ENCODE measurements at places on chromosomes 11 and 22.

GRCh38 chr22:29784451-29785361 is 17.5 kb downstream of the UQCR10 start:
- DNase-seq: no peak

GRCh38 chr11:17163736-17164135 is 44.0 kb downstream of the PIK3C2A start:
- DNase-seq: no peak

DNA sequence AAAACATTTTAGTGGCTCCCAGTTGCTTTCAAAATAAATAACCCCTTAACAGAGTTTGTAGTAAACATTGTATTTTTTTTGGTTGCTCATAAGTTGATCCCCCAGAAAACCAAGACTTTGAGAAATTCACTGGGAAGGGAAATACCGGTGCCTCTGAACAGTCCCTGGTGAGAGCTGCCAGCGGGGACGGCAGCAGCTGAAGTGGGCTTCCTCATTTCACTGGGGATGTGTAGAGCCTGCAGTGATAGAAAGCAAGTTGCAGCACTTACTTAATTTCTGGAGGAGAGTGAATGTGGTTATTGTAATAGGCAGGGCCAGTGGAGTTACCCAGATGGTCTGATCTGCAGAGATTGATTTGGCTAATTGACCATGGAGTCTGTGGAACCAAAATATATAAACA is 18.6 kb upstream of the MCHR1 start:
- no peak for DNase-seq

- no peak for DNase-seq
Observed at GRCh38 chr11:68691402-68691784, 7.0 kb downstream of the GAL start.

DNA sequence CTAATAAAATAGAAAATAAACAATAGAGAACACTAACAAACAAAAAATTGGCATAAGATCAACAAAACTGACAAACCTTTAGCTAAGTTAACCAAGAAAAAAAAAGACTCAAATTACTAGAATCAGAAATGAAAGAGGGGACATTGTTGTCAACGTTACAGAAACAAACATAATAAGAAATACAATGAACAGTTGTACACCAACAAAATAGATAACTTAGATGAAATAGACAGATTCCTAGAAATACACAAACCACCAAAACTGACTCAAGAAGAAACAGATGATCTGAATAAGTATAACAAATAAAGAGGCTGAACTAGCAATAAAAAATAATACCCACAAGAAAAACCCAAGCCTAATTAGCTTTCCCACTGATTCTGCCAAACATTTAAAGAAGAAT is 34.7 kb upstream of the TMPRSS4 start:
- no peak for DNase-seq

GRCh38 chr11:115939731-115940421 is 435.7 kb upstream of the CADM1 start:
- DNase-seq: no peak

GRCh38 chr11:68643585-68643984 is 40.8 kb upstream of the GAL start:
- DNase-seq: no peak

- no peak for DNase-seq
Observed at GRCh38 chr11:46338636-46338987, 8.7 kb upstream of the DGKZ start.

- DNase-seq: no peak
Observed at GRCh38 chr22:31155422-31155821, 4.6 kb upstream of the RNF185 start.

DNA sequence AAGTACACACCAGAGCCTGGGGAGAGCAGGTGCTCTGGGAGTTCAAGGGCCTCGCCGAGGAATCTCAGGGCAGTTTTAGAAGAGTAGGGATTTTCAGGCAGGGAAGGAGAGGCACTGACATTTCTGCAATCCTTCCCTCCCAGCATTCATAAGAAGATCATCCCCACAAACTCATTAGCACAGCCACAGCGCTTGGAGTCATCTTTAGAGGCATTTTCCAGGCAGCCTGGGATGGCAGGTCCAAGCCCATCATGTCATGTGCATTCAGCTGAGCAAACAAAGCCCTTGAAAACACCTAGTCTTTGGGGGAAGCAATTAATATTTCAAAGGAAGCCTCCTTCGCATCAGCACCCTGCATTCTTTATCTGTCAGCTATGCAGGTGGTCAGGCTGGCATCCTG is 43.8 kb downstream of the MAP6 start:
- DNase-seq: no peak

DNA sequence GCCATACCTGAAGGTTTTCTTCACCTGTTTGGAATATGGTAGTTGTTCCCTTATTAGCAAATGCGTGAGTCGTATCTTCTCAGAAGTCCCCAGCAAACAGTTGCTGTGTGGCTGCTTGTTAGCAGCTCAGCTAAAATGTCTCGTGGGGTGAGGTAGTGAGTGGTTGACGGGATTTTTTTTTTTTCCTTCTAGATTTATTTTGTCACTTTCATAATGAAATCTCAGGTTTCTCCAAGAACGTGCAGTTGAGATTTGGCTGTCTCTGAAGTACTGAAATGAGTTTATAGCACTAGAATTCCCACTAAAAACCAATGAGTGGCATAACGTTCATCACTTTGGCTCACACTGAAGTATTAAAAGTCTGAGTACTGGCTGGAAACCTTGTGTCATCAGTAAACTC is 16.8 kb downstream of the RCN1 start:
- DNase-seq: no peak

- DNase-seq: no peak
Observed at GRCh38 chr11:102322560-102322959, 5.3 kb downstream of the BIRC3 start.

DNA sequence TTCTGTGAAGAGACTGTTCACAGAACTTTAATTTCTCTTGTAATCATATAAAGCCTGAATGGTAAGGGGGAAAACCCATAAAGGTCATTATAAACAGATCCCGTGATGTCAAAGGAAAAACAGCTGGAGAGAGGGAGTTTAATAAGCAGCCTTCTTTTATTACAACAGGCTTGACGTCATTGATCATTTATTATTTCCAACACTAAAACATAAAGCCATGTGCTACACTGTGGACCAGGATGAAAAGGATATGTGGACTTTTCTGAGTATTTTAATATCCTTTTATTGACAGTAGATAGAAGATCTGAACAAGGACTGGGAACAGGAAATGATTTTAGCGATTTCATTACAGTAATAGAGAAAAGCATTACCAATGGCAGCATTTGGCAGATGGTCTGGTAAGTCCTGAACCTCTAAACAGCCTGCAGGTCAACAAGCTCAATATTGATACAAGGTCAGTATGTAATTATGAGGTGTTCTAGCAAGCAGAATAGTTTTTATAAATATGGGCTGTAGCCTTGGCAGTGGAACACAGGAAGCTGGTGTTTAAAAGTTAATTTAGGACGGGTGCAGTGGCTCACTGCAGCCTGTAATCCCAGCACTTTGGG is 25.1 kb upstream of the TPH1 start:
- DNase-seq: no peak

DNA sequence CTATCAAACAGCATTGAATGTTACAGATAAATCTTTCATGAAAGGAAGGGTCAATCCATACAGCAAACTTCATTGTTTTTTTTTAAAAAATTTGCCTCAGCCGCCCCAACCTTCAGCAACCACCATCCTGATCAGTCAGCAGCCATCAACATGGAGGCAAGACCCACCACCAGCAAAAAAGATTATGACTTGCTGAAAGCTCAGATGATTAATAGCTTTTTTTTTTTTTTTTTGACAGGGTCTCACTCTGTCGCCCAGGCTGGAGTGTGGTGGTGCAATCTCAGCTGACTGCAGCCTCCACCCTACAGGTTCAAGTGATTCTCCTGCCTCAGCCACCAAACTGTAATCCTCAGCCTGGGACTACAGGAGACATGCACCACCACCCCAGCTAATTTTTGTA is 18.0 kb upstream of the CD3E start:
- DNase-seq: no peak

Measured in activated CD4-positive, CD25-positive, alpha-beta regulatory T cell treated with anti-CD3 and anti-CD28 coated beads, Interleukin-2, amount 50 U/mL, for 16 hours (primary cell).